Bladder microvascular endothelial cell (primary cell): ENCODE measurements at places on chromosomes 11 and 22. TPM values are rescaled to one million over a fixed set of nuclear protein-coding genes. Genes with fewer than 3 reads are reported as not detected.

The OR5P2 gene
- total RNA-seq = not detected in 2 replicates

The ENTHD1 gene
- total RNA-seq = not detected in 2 replicates

The VSIG10L2 gene
- not detected in 2 replicates for total RNA-seq

The MICAL2 gene
- 51.0 and 248 TPM in 2 replicates for total RNA-seq

The VPREB1 gene
- not detected in 2 replicates for total RNA-seq

The SLC37A2 gene
- total RNA-seq = 0.57 and 0.65 TPM in 2 replicates

The HTR3B gene
- not detected in 2 replicates for total RNA-seq

The FERMT3 gene
- total RNA-seq = 2.8 and 6.4 TPM in 2 replicates

The APOA1 gene
- not detected in 2 replicates for total RNA-seq

The RCOR2 gene
- total RNA-seq = 0.16 and 0.19 TPM in 2 replicates

The APOBEC3F gene
- 4.5 and 8.0 TPM in 2 replicates for total RNA-seq

The TRIM49 gene
- not detected in 2 replicates for total RNA-seq

The MMP27 gene
- total RNA-seq = not detected in 2 replicates

The MISFA gene
- total RNA-seq = under 0.01 and 0.82 TPM in 2 replicates

The SH3BP1 gene
- total RNA-seq = 0.16 and 1.8 TPM in 2 replicates
